ENCODE measurements at places on chromosomes 5 and 9. TPM values are rescaled to one million over a fixed set of nuclear protein-coding genes. Genes with fewer than 3 reads are reported as not detected.
A peak's percentile ranks its signal among the peaks of the same experiment; 100 is the strongest.

Gene SV2C
- polyA plus RNA-seq: not detected

DNA sequence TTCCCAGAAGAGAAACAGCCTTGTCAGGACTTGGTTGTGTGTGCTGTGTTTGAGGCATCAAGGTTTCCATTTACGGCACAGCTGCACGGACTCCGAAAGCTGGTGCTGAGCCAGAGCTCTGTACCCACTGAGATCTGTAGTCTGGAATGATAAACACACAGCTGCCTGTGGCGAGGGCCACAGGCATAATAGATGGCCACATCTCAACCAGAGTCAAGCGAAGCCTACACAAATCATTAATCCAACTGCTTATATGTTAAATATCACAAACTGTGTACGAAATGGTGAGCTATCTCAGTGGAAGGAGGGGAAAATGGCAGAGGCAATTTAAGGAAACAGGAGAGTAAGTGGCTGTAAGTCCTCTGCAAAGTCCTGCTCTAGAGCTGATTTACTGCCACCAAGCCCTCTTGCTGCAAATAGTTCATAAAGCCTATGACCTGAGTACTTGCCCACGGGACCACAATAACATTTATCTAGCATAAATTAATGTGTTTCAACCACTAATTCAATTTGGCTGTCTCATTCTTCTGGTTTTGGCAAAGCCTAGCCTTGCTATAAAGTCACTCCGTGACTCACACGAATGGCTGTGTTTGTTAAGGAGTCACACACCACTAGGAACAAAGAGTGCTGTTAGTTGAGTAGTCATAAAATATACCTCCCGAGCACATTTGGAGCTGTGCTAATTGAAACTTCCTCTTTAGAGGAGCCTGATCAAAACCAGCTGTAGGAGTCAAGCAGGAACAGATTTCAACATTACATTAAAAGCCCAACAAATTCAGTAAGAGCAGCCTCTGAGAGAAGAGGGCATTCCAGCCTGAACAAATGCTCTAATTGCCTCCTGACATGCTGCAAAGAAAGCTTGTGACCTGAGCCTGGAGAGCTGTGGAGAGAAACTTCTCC, 738.6 kb upstream of the ZNF608 start:
- DNase-seq: peak; percentile 99

Gene SLIT3
- polyA plus RNA-seq: 26.8 TPM

GRCh38 chr9:119137479-119137878, 231.8 kb downstream of the BRINP1 start:
- no peak for DNase-seq

- no peak for DNase-seq
These were observed 29.9 kb downstream of the SKP2 start for GRCh38 chr5:36181774-36182173.

Gene OR1Q1
- polyA plus RNA-seq: 1.1 TPM

Gene PCDHGC4
- 0.49 TPM for polyA plus RNA-seq

- DNase-seq: no peak
These were observed 5.5 kb downstream of the ANGPTL2 start for GRCh38 chr9:127116957-127117356.

DNA sequence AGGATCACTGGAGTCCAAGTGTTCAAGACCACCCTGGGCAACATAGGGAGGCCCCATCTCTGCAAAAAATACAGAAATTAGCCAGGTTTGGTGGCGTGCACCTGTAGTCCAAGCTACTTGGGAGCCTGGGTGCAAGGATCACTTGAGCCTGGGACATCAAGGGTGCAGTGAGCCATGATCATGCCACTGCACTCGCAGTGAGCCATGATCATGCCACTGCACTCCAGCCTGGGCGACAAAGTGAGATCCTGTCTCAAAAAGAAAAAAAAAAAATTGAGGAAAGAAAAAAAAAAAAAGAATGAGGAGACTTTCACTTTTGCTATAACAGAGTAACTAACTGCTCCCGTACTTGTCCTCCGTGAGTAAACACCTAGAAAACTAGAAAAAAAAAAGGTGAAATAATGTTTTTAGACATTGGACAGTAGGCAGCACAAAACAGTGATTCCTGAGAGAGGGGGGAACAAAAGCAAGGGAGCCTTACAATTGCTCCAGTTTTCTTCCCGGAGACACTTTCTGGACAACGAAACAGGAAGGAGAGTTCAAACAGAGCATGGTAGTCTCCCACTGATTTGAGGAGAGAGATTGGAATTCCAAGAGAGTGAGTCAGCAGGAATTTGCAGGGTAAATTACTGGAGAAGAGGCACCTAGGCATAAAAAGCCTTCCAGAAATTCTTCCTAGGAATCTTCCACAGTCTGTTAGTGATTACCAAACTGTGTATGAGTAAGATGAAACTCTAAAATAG, 6.9 kb upstream of the ZBTB5 start:
- DNase-seq: peak; percentile 91

DNA sequence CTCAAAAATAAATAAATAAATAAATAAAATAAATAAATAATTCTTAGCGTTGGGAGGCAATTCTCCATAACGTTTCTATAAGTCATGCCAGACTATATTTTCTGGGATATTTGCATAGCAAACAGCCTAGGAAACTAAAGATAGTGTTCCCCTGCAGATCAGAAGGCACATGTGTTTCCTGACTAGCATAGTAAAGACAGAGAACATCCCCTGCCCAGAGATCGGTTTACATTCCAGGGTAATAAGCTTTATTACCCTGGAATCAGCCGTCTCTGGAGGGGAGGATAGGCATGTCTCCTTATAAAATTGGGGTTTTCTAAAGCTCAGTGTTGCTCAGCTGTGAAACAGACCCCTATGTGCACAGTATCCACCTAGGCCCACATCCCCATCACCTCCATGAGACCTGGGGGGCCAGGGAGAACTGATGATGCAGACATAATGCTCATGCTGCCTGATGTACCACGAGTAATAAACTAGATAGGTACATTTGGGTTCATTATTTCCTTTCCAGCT, 36.9 kb upstream of the IFNK start:
- DNase-seq: no peak

- no peak for DNase-seq
These were observed 123.3 kb downstream of the PHF2 start for GRCh38 chr9:93699650-93700049.

Gene ALDH1B1
- polyA plus RNA-seq: 36.1 TPM

DNA sequence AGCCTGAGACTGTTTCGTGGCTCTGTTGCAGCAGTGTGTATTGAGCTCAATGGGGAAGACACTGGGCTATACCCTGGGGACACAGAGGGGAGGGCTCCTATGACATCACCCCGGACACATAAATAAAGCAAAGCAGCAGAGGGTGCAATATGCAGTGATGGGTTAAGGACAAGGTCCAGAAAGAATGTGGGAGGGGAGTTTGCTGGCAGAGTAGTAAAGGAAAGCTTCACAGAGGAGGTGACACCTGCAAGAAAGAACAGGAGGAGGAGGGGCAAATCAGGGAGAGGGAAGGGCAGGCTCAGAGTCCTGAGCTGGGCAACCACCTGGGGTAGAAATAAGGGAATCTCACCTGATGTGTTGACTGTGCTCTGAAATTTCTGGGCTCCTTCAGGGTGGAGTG, 35.3 kb upstream of the CDKN2AIPNL start:
- no peak for DNase-seq

GRCh38 chr5:179974946-179975712, 67.4 kb upstream of the TBC1D9B start:
- DNase-seq: no peak

Gene TMEM232
- 0.38 TPM for polyA plus RNA-seq

DNA sequence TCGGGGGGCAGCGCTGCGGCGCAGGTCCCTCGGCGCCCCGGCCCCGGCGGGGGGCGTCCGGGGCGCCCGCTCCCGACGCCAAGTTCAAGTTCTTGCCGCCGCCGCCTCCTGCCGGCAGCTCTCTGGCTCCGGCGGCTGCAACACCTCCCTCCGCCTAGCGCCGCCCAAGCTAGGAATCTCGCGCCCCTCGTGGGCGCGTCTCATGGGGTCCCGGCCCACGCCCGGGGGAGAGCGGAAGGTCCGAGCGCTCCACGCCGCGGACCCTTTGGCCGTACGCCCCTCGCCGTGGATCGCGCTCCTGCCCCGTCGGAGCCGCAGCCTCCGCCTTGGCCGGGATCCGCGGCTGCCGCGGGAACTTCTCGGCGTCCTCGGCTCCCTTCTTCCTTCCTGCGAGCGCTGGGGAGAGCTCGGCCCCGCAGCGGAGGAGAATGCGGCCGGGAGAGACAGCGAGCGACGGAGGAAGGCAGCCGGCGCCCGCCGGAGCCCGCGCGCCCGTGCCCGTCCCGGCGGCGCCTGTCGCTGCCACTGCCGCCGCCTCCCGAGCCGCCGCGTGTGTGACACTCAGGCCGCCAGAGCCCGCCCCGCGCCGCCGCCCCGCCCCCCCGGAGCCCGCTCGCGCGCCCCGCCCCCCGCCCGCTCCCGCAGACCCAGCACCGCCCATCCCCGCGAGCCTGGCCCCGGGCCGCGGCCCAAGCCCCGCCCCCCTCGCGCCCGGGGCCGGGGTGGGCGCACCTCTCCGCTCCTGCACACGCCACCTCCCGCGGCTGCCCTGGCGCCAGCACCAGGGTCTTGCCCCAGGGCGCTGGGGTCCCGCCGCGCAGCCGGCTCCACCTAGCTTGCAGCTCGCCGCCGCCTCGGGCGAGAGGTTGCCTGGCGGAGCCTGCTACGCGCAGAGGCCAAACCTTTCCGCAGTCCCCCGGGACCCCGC, at the start of gene SHB:
Gene SHB, minus strand, starts transcription at position 527 of the 928 bp plus-strand sequence. CDS start 582 bp downstream, outside the sequence.
- no peak for DNase-seq

- no peak for DNase-seq
These were observed 24.9 kb downstream of the TICAM2 start for GRCh38 chr5:115577329-115577728.

GRCh38 chr5:53099546-53099945, 10.0 kb downstream of the MOCS2 start:
- no peak for DNase-seq

- DNase-seq: no peak
These were observed 6.3 kb downstream of the NR2F1-AS1 start for GRCh38 chr5:93574491-93575305.

DNA sequence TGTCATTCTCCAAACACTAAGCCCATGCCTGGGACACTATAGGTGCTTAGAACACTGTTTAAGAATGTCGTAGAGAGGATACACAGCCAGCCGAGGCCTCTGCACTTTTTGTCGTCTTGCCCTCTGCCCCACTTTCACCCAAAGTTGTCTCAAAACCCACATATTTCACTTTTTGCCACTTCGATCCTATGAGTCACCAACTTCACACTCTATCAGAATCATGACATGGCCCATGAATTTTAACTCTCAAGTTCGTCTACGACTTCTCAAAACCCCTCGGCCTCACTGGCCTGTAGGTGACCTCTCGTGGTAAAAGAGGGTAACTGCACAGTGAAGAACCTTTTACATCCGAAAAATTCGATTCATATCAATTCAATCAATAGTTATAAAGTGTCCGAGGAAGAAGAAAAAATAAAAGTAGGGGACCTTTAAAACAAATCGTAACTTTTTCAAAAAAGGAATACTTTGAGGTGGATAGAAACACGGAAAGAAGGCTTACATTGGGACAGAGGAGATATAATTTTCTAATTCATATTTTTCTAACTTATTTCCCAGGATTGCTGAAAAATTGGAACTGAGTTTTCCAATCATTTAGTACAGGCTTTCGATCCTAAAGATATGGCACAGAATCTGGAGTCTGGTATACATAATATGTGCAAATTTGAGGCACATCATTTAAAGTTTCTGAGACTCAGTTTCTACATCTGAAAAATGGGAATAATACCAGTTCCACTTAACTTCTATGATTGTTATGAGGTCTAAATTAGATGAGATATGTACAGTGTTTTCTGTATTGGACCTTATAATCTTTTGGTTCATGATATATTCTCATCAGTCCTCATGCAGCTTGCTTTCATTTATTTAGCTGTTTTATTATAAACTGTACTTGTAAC, 122.6 kb downstream of the APBA1 start:
- no peak for DNase-seq

DNA sequence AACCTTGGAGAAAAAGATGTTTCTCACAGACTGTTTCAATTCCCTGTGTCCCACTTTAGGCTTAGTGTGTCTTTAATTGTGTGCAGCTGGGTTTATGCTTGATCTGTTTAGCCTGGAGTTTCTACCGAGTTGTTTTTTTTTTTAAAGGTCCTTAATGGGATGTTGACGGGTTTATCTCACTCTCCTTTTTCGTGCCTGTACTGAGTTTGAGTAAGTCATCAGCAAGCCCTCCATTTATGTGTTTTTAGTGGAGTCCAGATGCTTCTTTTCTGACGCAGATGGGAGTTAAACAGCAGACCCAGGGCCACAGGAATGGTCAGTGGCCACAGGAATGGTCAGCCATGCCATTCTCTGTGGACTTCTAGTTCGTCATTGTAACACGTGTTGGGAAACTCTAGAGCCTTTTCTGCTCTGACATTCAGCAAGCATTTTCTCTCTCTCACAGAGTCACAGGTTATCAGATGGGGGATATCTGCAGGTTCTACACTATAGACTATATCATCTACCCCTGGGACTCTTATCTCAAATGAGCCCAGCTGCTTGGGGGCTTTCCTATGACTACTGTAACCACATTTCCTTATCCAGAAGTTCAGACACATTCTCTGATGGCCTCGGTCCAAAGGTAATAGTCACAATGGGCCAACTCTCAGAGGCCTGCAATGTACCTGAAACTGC, 190.5 kb downstream of the TTLL11 start:
- DNase-seq: peak; percentile 100

- DNase-seq: no peak
These were observed 180.6 kb downstream of the BARX1 start for GRCh38 chr9:93774331-93775102.

Gene MEIKIN
- polyA plus RNA-seq: not detected

DNA sequence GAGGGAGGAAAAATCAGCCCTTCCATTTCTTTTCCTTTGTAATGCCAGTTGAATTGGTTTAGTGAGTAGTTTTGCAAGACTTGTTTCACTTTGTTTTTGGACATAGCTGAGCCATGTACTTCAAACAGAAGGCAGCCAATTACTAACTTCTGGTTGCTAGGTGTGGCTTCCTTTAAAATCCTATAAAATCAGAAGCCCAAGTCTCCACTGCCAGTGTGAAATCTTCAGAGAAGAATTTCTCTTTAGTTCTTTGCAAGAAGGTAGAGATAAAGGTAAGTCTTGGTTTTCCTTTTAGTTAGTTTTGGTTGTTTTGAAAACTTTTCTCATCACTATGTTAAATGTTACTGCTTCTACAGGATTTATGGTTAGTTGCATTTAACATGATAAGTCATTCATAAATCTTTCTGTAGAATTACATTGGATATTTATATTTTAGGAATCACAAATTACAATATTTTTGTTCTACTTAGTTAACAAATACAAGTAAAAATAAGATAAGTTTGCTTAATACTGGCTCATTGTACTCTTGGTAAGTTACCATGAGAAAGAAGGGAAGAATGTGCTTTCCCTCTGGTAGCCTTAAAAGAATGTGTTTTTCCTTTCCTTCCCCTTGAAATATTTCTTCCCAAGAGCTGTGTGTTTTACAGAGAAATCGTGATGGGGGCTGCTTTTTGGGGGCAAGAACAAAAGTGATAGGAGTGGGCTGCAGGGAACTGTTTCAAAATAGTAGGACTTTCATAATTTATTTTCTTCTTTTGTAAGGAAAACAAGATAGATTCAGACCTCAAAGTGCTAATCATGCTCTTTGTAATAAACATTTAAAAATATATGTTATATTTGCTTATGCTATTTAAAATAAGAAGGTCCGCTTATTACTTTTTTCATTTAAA, at the start of gene ANXA1:
Gene ANXA1, plus strand, starts transcription at position 213 of the 890 bp plus-strand sequence. CDS start 6,671 bp downstream, outside the sequence.
- peak; percentile 78 for DNase-seq

- no peak for DNase-seq
These were observed 1.6 kb downstream of the CSNK1A1 start for GRCh38 chr5:149549461-149550267.

Gene TMEM252
- polyA plus RNA-seq: not detected

GRCh38 chr9:1140057-1140456, 89.9 kb downstream of the DMRT2 start:
- DNase-seq: no peak

Data from BJ (cell line).